ENCODE measurements at places on chromosomes 12 and 14.

DNA sequence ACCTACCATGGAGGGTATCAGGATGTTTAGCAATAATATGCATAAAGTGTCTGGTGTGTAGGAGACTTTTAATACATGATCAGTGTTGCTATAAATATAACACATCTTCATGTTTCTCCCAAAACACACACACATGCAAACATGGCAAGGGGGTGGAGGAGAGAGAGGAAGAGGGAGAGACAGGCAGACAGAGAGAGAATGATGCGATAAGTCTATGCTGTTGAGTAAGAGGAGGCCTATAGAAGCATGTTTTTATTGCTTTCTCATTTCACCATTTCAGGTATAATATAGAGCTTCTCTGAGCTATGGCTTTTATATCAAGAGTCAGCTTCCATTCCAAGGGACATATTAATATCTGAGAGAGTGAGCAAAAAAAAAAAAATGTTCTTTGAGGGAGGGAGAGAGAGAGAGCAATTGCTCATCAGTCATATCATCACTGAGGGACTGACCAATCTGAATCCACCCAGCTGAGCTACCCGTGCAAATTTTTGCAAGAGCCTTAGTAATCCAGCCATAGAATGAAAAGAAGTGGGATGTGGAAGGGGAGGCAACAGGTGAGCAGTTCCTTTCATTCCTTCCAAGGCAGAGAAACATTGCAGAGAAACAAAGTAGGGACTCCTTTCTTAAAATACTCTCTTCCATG lies 54.8 kb upstream of the RASSF8 start:
- no peak for DNase-seq

GRCh38 chr12:109999983-110000505 lies 814 bp downstream of the ANKRD13A start:
- DNase-seq: no peak

GRCh38 chr12:130162745-130163460 lies 639 bp downstream of the FZD10 start:
- no peak for DNase-seq

DNA sequence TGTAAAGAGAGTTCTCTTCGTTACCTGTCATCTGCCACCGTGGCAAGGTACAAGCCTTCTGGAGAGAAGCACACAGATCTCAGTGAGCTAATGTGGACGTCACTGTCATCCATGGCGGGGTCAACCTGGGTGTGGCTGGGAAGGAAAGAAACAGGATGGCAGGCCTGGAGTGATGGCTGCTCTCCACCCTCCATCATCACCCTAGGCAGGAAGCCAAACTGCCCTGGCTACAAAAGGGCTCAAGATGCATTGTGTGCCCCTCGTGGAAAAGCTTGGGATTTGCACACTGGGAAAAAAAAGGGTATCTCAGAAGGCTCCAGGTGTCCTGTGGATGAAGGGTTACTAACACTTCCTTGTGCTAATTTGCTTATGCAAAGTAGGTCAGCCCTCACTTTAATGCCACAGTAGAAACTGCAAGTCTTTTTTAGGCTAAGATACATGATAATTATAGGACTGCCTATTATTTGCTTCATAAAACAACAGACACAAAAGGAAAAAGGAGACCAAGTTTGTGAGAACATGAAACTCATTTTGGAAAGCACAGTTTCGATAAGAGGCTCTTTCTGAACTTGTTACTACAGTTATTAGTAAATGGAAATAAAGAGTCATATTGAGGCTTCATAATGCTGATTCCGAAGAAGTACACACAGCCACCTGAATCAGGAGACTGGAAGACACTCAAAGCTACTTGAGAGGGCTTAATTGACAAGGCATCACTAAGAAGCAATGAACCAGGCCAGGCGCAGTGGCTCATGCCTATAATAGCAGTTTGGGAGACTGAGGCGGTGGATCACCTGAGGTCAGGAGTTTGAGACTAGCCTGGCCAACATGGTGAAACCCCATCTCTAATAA lies 18.9 kb downstream of the RFC5 start:
- no peak for DNase-seq

DNA sequence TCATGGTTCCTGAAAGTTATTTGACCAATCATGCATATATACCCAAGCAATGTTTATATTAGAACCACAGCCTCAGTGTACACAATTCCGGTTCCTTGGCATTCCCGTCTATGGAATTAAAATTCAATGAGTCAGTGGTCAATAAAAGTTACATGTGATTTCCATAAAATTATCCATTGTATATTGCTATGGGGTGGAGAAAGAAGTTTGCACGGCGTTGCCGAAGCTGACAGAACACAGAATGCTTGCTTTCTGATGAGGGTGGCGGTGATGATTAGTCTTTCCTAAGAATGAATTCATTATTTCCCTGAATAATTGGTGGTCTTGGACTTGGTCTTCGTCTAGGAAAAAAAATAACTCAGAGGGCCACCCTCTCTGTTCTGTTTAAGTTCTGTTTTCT lies 214.1 kb downstream of the ANO2 start:
- DNase-seq: no peak

DNA sequence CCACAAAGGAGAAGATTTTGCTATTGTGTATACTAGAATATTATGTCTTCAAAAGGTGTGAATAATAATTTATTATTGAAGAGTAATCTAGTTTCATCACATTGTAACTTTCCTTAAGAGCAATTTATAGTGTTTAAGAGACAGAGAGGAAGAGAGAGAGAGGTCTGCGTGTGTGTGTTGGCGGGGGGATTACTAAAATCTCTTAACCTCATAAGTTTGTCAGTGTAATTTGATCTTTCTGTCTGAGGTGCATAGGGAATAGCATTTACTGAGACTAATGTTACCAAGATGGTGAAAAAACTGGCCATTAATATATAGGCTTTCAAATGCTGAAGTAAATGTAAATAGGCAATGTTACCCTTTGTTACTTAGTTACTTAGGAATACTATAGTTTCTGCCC lies 48.2 kb upstream of the BTG1 start:
- no peak for DNase-seq

DNA sequence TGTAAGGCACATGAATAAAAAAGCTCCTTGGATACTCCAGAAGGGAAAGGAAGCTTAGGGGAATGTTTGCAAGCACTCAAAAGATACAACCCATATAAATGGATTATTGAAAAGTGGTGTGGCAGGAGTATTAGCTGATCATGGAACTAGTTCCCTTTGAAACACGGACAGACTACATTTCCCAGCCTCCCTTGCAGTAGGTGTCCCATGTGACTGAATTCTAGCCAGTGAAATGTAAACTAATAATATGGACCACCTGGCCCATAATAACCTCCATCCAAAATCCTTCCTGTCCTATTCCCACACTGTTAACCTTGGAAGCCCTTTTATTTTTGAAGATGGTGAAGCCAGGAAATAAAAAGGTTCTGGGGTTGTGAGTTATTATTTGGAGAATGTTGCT lies 242.3 kb downstream of the SUDS3 start:
- no peak for DNase-seq

DNA sequence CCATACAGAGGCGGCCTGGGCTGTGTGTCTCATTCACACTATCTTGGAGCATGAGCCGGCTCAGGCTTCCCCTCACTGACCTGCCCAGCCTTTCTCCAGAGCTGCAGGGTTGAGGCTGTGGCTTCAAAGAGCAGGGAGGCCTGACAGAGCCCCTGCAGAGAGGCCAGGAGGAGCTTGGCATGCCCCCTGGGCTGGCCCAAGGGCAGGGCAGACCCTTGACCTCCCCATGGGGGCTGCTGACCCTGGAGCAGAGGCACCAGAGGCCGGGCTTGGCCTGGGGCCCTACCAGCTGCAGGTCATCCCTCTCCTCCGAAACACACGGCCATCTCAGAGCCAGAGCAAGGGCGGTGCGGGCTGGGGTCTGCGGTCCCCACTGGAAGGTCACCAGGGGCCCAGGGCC lies 46.6 kb upstream of the FZD10 start:
- no peak for DNase-seq

Measured in stimulated activated CD8-positive, alpha-beta memory T cell treated with anti-CD3 and anti-CD28 coated beads, Interleukin-4, amount 100 ng/mL, for 1 hour (primary cell).